Activated CD8-positive, alpha-beta T cell treated with anti-CD3 and anti-CD28 coated beads for 36 hours (primary cell): ENCODE measurements at places on chromosomes 13 and 19. TPM values are rescaled to one million over a fixed set of nuclear protein-coding genes. Genes with fewer than 3 reads are reported as not detected.

DNA sequence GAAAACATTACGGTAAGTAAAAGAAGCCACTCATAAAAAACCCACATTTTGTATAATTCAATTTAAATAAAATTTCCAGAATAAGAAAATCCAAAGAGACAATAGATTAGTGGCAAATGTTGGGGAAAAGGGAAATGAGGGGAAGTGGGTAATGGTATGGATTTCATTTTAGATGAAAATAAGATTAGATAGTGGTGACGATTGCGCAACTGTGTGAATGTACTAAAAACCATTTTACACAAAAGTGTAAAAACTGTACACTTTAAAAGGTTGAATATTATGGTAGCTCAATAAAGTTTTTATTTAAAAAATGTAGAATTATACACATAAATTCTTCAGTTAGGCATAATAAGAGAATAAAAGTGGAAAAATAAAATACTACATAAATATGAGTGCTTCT lies 3.7 kb downstream of the MBD3L1 start:
- no peak overlapping the region for H3K4me3 ChIP-seq
- no peak for DNase-seq
- H3K4me1 ChIP-seq: peaks cover 10% of the 10 kb centered on the region
- no peak overlapping the region for H3K27ac ChIP-seq

GRCh38 chr19:3110126-3110825 lies 16.1 kb downstream of the GNA11 start:
- no peak overlapping the region for H3K4me3 ChIP-seq
- H3K4me1 ChIP-seq: peaks cover 4% of the 10 kb centered on the region
- no peaks in the 10 kb centered on the region for H3K27me3 ChIP-seq
- no peak for DNase-seq
- H3K27ac ChIP-seq: no peak overlapping the region
- H3K36me3 ChIP-seq: no peaks in the 10 kb centered on the region

DNA sequence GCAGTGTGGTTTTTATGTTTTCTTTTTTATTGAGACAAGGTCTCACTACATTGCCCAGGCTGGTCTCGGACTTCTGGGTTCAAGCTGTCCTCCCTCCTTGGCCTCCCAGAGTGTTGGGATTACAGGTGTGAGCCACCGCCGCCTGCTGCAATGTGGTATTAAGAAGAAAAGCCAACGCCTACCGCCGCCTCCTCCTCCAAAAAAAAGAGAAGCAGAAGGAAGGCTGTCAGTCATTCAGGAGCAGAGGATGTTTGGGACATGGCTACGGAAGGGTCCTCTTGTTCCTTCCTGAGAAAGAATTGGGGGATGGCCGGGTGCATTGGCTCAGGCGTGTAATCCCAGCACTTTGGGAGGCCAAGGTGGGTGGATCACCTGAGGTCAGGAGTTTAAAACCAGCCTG lies 1.2 kb downstream of the PPP1R37 start:
- peak overlapping the region; percentile 89 for H3K4me3 ChIP-seq
- H3K27ac ChIP-seq: peak overlapping the region; percentile 59
- H3K27me3 ChIP-seq: no peaks in the 10 kb centered on the region
- no peak for DNase-seq
- H3K36me3 ChIP-seq: peaks cover 35% of the 10 kb centered on the region

- H3K27ac ChIP-seq: peak overlapping the region; percentile 79
- H3K27me3 ChIP-seq: peaks cover 1% of the 10 kb centered on the region
- no peaks in the 10 kb centered on the region for H3K36me3 ChIP-seq
- peaks cover 20% of the 10 kb centered on the region for H3K4me1 ChIP-seq
- DNase-seq: no peak
- H3K4me3 ChIP-seq: peak overlapping the region; percentile 79
Observed at GRCh38 chr13:31199527-31199848, 287 bp upstream of the B3GLCT start.

Gene CCDC70
- total RNA-seq: 0.72 TPM

Gene NANOS3
- total RNA-seq: 0.56 TPM
